Glomerular endothelial cell (primary cell): ENCODE measurements at places on chromosomes 5 and 9.

DNA sequence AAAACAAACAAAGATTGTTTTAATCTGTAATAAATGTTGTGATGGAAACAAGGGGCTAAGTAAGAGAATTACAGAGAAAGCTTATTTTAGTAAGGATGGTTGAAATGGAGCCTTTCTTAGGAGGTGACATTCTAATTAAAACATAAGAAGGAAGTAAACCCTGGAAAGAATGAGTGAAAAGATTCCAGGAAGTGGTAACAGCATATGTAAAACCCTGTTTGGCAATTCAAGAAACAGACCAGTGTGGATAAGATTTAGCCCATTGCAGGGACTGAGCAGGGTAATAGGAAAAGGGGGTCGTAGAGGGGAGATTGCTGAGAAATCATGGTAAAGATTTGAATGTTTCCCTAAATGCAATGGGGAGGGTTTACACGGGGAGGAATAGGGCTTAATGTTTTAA lies 21.6 kb upstream of the PIP5K1B start:
- no peak for DNase-seq

DNA sequence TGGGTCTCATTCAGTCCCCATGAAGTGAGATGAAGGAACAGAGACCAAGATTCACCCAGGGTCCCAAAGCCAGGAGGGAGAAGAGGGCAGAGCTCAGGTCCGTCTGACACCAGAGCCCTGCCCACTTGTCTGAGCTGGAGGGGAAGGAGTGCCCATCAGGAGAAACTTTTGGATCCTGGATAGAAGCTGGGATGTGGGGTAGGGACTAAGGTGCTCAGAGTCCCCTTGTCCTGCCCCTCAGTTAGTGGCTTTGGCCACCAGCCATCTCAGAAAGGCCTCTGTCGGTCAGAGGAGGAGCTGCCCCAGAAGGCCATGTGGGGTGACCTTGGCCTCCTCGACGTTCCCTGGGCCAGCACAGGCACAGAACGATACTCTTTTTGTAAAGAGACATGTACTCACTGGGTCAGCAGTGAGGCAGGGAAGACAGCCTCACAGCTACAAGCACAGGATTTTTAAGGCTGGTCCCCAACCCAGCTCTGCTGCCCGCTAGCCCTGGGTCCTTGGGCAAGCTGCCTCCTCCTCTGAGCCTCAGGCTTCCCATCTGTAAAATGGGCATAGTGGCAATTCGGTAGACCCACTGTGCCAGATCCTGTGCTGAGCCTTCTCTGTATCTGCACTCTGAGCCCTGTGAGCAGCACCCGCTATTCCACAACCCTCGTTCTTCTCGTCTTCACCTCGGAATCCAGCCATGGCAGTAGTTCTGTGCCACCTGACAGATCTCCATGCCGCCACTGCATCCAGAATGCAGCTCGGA lies 49.4 kb downstream of the C9orf50 start:
- no peak for DNase-seq

DNA sequence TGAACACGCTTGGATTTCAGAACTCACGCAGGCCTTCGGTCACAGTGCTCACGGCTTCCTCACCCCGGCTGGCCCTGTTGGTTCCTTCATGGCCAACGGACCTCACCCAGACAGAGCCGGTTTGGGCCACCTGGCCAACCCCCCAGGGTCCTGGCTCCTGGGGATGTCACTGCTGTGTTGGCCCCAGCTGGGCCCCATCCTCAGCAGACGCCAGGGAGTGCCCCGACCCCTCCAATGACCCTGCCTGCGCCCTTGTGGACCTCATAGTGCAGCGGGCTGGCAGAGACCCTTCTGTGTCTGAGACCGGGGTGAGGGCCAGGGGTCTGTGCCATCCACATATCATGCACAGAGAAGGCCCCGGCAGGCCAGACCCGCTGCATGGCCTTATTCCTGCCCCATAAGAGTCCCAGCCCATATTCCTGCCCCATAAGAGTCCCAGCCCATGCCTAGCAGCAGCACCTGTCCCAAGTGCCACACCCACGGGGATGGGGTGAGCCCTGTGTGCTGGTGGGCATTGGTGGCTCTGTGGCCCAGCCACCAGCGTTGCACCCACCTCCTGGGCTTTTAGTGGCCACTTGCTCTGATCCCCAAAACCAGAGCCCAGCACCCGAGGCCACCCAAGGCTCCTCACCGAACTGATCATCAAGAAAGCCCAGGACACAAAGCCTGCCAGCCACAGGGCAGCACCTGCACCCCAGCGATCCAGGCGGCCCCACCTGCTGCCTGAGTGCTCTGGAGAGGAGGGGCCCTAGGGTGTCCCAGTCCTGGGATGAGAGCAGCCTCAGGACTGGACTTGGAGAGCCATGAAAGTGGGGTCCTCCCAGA lies 1.3 kb upstream of the LPCAT1 start:
- DNase-seq = no peak

DNA sequence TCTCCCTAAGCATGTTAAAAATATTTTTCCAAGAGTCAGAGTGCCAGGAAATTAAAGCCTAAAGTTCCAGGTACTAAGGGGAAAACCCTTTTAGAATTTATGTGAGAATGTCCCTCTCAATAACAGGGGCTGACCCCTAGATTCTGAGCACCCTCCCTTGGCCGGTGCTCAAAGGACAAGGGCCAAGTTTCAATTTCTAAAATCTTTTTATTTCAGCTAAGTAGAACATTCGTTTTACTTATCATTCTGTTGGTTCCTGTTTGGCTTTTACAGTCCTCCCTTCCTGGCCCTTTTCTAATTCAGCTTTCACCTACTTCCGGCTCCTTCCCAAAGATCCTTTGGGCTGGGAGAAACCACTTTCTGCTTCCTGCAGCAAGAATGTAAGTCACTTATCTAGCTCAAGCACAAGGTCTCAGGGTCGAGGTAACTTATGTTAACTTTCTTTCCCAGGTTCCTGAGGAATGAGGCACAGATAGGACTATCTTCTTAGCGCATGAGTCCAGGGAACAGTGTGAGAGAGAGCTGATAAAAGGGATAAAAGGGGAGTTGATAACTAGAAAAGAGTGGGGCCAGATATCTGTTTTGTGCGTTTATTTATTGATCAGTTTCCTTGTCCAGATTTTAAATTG lies 34.6 kb upstream of the F2RL2 start:
- no peak for DNase-seq

DNA sequence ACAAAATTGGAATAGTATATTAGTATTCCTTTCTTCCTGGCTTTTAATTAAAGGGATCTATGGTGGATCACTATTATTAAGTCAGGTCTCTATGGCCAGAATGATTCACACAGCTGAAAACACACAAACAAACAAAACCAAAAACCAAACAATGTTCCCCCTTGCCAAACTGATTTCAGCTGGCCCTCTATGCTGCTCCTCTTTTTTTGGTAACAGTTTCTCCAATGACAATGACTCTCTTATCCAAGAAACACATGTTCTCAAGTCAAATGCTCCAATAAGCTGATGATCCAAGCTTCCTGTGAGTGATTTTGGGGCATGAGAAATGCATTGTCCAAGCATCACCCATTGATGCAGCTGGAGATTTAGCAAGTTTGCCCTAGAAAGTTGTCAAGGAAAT lies 193.4 kb upstream of the TUT7 start:
- DNase-seq = no peak

DNA sequence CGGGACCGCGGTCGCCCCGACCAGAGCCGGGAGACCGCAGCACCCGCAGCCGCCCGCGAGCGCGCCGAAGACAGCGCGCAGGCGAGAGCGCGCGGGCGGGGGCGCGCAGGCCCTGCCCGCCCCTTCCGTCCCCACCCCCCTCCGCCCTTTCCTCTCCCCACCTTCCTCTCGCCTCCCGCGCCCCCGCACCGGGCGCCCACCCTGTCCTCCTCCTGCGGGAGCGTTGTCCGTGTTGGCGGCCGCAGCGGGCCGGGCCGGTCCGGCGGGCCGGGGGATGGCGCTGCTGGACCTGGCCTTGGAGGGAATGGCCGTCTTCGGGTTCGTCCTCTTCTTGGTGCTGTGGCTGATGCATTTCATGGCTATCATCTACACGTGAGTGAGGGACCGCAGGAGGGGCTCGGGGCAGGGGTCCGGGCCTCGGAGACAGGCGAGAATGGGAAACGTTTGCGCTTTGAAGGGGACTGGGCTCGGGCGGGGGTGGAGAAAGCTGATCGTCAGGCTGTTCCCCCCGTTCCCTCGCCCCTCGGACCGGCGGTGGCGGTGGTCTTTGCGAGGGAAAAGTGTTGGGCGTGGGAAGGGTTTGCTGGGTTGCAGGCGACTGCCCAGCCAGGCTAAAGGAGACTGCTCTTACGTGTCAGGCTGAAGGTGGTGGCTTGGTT lies 457 bp downstream of the UGCG start:
- no peak for DNase-seq

- DNase-seq = peak; percentile 33
These were observed 66.4 kb downstream of the MACROH2A1 start for GRCh38 chr5:135332519-135333150.

GRCh38 chr9:129835860-129836223 lies 584 bp downstream of the USP20 start:
- DNase-seq = no peak

DNA sequence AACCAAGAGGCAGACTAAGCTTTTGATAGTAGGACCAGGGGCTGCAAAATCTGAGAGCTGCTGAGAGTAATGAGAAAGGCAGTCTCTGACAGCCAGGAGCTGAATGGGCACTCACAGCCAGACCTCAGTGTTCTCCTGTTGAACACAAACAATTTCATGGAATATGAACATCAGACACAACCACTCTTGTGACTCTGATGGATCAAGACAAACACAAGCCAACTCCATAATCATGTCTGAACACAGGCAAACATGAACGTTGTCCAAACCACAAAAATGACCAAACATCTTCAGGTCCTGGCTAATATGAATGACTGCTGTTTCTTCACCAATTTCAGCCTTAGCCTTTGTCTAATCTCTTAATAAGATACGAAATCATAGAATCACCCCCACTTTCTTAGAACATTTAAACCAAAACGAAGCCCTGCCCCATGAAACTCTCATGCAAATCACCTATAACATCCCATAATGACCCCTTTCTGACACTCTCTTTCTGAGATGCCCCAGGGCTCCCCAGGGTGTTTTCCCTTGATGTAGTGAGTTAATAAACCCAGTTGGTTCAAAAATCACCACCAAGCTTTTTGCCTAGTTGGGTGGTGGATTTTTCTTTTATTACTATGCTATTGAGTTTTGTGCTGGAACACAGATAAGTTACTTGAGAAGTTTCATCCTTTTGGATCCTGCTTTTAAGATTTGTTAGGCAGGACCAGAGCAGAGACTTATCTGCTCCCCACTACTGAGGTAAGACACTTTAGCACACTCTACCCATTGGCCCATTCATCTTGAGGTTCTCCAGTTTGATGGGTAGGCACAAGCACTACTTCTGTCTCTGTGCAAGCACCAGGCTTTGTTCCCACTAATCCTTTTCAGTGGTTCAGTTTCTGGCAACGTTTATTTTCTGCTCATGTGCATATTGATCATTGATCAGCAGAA lies 5.9 kb upstream of the ERAP2 start:
- no peak for DNase-seq

GRCh38 chr5:79612667-79613198 lies 492 bp downstream of the TENT2 start:
- DNase-seq = no peak

DNA sequence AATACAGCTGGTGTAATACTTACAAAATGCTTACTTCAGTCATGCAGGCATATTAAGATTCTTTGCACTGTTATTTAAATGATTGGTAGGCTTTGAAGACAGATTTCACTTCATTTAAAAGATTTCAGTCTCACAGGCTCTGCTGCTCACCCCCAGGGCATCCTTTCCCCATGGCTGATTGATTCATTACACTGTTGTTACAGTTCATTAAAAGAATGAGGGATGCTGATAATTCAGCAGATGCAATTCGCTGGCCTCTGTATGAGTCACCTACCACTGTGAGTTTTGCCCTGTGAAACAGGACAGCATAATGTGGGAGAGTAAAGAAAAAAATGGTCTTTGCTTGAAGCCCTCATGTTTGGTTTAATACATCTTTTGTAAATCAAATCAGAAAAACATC lies 246.9 kb downstream of the CYLC2 start:
- no peak for DNase-seq

- DNase-seq = no peak
These were observed 39.5 kb downstream of the SLC22A5 start for GRCh38 chr5:132408965-132409364.
